ENCODE measurements at places on chromosomes 4 and X.

DNA sequence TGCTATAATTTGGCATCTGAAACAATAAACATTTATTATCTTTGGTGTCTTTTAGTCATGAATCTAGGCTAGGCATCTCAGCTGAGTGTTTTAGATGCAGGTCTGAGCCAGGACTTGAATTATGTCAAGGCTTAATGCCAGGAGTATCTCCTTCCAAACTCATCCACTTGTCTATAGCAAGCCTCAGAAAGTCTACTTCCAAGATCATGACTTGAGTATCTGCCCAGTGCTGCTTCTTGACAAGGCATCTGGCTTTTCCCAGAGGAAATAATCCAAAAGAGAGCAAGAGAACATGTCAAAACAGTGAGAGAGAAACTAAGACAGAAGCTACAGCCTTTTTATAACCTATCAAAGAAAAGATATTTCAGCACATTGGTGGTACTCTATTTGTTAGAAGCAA is 1052.1 kb upstream of the PCDH10 start:
- DNase-seq, result no peak

DNA sequence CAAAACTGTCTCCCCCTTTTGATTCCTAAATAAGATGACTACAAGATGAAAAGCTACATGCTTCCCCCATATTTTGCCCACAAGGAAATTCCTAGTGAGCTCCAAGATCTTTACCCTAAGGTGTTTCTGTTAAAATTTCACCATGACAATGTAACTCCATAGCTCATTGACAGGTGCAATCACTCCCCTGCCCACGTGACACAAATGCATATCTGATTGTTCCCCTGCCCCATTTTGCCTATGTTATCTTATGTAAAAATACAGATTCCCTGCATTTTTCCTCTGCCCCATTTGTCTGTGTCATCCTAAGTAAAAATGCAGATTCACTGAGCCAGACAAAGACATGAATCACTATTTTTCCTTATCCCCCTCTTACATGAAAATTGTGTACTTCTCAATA is 66.7 kb downstream of the GPRASP3 start:
- no peak for DNase-seq

DNA sequence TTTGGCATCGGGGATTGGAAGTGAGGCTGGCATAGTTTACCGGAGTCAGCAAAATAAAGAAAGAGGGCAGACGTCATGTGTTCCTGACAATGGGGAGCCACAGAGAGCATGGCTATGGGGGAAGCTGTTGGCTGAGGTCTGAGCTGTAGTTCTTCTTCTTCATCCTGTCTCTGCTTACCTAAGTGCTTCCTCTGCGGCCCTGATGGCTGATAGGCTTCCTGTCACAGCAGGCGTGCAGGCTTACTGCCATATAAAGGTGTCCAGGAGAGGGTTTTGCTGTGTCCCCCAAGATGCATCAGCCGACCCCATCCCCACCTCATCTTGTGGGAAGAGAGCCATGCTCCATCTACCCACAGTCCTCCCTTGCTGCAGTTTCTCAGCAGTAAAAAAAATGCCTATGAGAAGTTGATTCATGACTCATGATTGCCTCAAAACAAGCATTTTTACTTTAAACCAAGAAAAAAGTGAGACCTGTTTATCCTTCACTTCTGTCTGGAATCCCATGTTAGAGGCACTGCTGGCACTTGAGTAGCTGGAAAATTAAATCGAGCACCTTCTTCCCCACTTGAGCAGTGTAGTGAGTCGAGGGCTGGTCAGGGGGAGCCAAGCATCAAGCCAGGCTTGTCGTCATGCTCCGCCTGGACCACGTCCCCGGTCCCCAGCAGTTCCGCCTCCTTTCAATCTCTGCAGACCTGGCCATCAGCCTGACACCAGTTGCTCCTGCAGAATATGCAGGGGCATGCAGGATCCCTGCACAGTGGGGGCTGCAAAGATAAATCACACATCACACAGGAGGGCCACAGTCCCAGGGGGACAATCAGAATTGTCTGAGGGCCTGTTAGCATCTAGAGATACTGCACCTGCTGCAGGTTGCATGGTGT is 237.8 kb downstream of the EVC2 start:
- DNase-seq, result no peak

GRCh38 chr4:109155682-109156283 is 146.7 kb downstream of the COL25A1 start:
- no peak for DNase-seq

DNA sequence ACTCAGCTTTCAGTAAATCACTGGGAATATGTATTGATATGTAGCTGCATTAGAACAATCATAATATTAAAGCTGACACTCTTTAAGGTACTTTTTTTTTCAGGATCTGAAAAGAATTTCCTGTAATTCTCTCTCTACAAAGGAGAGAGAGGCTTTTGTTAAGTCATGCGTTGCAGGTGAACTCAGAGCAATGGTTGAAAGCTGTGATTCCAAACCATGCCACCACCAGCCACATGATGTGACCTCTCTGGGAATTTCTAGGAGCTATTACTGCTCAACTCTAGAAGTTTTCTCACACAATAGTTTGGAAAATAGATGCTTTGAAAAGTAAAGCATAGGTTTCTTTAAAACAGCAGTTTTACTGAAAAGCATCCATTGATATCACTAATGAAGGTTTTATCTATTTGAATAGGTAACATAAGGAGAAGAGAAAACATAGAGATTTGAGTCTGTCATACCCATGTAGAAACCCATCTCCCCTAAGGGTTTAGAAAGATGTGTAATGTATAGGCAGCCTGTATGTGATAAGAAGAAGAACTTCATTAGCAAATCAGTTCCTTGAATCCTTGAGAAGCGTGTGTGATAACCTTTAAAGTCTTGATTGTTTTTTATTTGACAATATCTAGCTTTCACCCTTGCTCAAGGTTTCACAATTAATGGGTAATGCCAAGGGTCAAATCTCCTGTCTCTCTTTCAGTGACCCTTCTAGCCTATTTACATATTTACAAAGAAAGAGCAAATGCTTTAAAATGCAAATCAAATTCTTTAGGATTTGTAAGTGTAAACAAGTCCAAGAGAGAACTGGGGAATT is 161.0 kb upstream of the ANKRD50 start:
- DNase-seq, result no peak

- DNase-seq, result no peak
Measured at GRCh38 chr4:2583092-2583491, 46.6 kb downstream of the FAM193A start.

- no peak for DNase-seq
Measured at GRCh38 chr4:53205970-53206369, 159.9 kb downstream of the SCFD2 start.

DNA sequence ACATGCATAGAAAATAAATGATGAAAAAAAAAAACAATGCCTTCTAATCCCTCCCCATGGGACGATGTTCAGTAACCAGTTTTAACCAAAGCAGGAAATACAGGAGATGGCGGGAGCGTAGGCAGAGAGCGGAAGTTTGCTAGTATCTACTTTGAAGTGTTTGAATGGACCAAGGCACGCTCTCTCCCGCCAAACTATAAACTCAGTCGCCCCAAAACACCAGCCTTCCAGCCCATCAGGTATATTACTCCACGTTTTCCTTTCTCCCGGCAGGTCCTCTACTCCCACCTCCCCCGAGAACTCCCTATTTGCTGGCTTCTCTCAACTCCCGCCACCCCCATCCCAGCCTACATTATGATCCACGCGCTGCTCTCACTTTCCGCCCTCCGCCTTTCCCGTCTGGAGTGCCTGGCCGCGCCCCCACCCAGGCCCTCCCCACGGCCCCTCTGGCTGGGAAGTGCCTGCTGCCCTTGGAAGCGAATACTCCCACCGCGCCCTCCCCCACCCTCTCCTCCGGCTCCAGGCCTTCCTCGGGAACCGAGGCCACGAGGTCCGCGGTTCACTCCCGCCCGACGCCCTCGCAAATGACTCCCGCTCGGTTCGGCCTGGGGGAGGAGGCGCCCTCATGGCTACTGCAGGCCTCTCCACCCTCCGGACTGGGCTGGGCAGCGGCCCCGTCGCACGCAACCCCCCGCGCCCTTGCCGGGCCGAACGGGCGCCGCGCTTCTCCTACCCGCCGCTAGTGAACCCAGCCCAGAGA is 723 bp downstream of the DHX15 start:
- DNase-seq, result peak; percentile 4

GRCh38 chrX:111881715-111882114 is 5.7 kb downstream of the TRPC5OS start:
- no peak for DNase-seq

DNA sequence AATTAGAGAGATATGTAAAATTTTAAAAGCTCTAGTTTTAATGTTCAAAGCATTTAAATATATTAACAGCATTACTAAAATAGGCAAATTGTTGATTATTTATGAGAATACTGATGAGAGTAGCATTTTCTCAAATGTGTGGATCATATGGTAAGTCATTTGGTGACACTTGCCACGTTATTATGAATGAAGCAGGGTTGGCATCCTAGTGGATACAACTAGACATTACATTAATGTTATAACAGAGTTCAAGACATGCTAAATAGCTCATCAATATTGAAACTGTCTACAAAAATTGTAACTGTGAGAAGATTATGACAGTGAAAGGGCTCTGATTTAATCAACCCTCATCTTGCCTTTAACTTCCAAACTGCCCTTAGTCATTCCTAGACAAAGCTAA is 171.1 kb downstream of the PDGFC start:
- DNase-seq, result no peak

- DNase-seq, result no peak
Measured at GRCh38 chrX:39899856-39900776, 197.6 kb downstream of the BCOR start.

GRCh38 chr4:143700046-143700415 is 444 bp downstream of the FREM3 start:
- no peak for DNase-seq

- DNase-seq, result no peak
Measured at GRCh38 chrX:68934922-68935321, 106.1 kb downstream of the EFNB1 start.

- DNase-seq, result no peak
Measured at GRCh38 chrX:69068301-69069085, 96.8 kb downstream of the PJA1 start.

GRCh38 chr4:126895988-126896570 is 736.7 kb upstream of the INTU start:
- no peak for DNase-seq

- DNase-seq, result no peak
Measured at GRCh38 chr4:24770032-24770584, 25.3 kb upstream of the SOD3 start.

- no peak for DNase-seq
Measured at GRCh38 chrX:9466124-9466495, 1.3 kb downstream of the TBL1X start.

- DNase-seq, result no peak
Measured at GRCh38 chr4:115028682-115029410, 84.6 kb downstream of the NDST4 start.

GRCh38 chrX:41055740-41056139 is 29.5 kb upstream of the USP9X start:
- no peak for DNase-seq

- DNase-seq, result no peak
Measured at GRCh38 chr4:182736207-182736606, 181.0 kb downstream of the DCTD start.

- DNase-seq, result no peak
Measured at GRCh38 chr4:145528601-145529000, 46.9 kb downstream of the SMAD1 start.

- no peak for DNase-seq
Measured at GRCh38 chrX:111671668-111672067, 9.3 kb upstream of the ALG13 start.

- DNase-seq, result no peak
Measured at GRCh38 chr4:7591409-7592053, 156.8 kb upstream of the PSAPL1 start.

DNA sequence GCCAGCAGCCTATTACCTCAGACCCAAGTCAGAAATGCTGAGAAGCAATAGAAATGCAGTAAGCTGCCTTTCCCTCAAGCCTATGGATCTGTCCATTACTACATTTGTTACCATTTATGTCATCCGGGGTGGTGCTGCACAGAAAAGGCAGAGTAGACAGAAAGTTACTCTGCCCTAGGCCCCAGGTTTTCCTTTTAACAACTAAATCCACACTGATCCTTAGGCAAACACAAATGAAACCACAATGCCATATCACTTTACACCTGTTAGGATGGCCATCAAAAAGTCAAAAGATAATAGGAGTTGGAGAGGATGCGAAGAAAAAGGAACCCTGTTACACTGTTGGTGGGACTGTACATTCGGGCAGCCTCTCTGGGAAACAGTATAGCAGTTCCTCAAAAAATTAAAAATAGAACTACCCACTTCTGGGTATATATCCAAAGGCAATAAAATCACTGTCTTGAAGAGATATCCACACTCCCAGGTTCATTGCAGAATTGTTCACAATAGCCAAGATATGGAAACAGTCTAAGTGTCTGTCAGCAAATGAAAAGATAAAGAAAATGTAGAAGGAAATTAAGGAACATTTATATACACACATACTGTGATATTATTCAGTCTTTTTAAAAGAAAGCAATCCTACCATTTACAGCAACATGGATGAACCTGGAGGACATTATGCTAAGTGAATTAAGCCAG is 186.3 kb downstream of the NWD2 start:
- no peak for DNase-seq

DNA sequence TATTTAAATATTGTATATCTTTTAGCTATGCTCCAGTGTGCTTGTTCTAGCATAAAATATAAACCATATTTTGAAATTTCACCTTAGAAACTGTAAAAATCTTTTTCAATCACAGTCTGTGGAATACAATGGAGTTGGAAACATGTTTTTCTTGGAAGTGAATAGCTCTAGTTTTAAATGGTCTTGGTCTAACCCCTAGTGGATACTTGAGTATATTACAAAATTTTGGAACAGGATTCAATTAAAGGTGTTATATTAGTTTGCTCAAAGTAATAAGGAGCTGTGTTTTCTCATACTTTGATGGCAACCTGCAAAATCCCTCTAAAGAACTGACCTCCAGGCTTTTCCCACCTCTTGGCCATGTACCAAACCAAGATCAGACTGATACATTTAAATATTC is 48.2 kb downstream of the STK26 start:
- no peak for DNase-seq

GRCh38 chr4:129623233-129623875 is 527.4 kb downstream of the C4orf33 start:
- no peak for DNase-seq

GRCh38 chr4:184347251-184348239 is 126.8 kb downstream of the IRF2 start:
- DNase-seq, result no peak

DNA sequence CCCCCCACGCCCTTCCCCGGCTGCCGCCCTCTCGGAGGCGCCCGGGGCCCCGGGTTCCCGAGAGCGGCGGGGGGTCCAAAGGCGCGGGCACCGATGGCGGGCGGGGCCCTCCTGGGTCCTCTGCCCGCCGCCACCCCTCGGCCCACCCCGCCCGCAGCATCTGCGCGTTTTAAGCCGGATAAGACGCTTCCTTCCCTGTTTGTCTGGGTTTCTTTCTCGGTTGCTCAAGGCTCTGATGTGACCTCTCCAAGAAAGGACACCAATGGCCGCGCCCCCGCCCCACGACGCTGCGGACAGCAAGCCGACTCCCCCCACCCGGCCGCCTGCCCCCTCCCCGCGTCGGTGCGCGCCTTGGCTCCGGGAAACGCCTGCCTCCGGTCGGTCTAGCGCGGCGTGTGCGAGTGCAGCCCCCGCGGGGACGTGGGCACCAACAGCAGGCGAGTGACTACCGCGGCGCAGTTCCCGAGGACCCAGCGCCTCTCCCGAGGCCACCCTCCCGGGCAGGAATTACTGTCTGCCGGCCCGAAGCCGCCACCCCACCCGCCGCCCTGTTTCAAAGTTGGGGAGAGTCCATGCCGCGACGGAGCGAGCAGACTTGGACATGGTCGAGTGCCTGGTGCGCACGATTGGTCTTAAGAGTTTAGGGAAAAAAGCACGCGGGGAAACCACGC is 21.1 kb upstream of the HMX1 start:
- DNase-seq, result no peak

GRCh38 chr4:118836301-118837120 is 585 bp upstream of the SEC24D start:
- DNase-seq, result peak; percentile 17

GRCh38 chrX:445727-446126 is 59.0 kb upstream of the PPP2R3B start:
- DNase-seq, result no peak
